ENCODE measurements at places on chromosomes 2 and 18.

- DNase-seq, result no peak
Observed at GRCh38 chr2:36459725-36460137, 104.2 kb downstream of the CRIM1 start.

- DNase-seq, result no peak
Observed at GRCh38 chr2:182713601-182714000, 2.5 kb upstream of the DNAJC10 start.

DNA sequence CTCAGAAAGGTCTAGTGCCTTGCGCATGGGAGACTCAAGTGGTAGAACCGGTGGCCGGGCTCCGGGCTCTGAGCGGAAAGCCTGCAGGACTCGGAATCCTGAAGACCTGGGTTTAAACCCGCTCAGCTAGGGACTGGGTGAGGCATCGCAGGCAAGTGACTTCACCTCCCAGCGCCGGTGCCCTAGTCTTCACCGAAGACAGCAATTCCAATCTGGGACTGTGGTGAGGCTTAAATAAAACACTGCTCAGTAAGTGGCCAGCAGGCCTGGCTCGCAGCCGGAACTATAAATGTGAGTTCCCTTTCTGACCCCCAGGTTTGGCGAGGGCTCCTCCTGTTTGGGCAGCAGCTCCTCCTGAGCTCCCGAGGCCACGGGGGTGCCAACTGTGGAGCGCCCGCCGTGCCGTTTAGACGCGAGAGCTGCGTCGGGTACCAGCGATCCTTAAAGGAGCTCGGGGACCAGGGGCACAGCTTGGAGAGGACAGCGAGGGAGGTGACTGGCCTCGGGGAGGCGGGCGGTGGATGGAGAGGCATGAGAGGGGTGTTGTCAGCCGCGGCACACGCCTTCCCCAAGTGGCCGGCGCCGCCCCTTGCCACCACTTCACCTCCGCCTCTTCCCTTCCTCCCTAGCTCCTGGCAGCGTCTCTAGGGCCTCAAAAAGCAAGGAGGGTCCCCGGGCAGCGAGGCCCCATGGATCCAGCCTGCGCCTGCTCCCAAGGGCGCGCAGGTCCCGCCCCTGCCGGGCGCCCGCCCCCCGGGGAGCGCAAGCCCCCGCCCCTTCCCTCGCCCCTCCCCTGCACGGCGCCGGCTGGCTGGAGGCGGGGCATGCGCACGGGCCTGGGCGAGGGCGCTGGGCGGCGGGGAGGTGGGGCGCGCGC lies 757 bp upstream of the MTCL1 start:
- peak; percentile 76 for DNase-seq

GRCh38 chr2:134447669-134448068 lies 193.8 kb downstream of the MGAT5 start:
- no peak for DNase-seq

Measured in AG04449 (cell line).